ENCODE measurements at places on chromosomes 3 and 15.

- DNase-seq: no peak
These were observed 122.4 kb downstream of the CBLB start for GRCh38 chr3:105746231-105746996.

DNA sequence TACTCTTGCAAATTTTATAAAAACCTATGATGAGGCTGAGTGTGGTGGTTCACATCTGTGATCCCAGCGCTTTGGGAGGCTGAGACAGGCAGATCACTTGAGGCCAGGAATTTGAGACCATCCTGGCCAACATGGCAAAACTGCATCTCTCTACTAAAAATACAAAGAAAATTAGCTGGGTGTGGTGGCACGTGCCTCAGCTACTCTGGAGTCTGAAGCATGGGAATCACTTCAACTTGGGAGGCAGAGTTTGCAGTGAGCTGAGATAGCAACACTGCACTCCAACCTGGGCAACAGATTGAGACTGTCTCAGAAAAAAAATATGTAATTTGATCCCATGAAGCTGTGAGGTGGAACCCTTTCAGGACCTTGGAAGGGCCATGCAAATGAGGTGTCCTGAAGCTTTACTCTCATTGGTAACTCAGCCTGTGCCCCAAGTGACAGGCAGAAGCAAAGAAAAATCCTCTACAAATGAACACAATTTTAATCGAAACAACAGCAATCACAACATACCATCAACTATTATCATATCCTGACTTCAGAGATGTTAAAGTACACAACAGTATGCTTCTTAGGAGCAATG, 84.6 kb upstream of the CDV3 start:
- DNase-seq: no peak

DNA sequence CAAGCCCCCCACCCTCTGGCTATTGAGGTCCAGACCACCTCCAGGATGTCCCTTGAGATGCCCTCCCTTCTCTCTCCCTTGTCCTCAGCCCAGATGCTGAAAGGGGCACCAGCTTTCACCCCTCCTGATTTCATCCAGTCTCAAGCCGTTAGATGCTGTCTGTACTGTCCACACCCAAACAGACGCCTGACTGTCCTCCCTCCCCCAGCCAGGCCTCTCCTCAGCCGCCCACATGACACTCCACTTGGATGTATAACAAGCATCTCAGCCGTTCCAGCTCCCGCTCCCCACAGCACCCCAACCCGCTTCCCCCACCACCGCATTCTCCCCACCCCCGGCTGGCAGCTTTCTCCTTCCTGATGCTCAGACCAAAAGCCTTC, 25.0 kb upstream of the CYP11A1 start:
- no peak for DNase-seq

DNA sequence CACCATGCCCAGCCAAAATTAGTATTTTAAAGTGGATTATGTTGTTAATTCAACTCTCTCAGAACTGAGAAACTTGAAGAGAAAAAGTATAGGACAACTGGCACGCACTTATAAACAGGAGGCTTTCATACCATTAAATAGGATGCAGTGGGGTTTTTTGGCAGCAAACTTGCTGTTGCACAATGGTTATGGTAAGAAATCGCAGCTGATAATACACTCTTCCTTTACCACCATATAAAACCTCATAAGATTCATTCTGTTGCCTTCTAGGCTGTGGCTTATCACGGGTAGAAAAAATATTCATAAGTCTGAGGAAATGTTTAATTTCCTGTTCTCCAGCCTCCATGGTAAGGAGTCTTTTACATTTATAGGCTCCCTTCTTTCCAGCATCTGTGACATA, 95.3 kb downstream of the TMCO5A start:
- DNase-seq: no peak

GRCh38 chr15:40721701-40722100, 26.7 kb downstream of the RAD51 start:
- DNase-seq: no peak

Measured in CD14-positive monocyte (primary cell).